GM12878 (cell line): ENCODE measurements at places on chromosomes 2 and 18.

DNA sequence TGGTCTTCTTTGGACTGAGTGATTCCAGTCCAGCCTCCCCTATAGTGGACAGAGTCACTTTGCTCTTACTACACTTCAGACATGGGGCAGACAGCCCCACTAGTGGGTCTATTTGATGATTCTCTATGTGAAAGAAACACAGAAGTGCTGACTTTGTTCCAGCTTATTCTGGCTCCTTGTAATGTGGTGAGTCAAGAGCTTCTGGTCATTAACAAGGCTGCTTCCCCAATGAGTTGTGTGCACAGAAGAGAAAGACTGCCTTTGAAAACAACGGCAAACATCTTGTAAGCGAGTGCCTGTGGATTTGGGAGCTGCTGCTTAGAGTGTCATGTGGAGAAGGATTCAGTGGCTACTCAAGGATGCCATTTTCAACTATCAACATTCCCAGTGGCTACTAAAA is 39.1 kb downstream of the RMC1 start:
- no peak for DNase-seq

GRCh38 chr2:65320042-65320725 is 92.6 kb downstream of the ACTR2 start:
- peak; percentile 30 for DNase-seq

- DNase-seq, result no peak
Observed at GRCh38 chr2:65032019-65032975, 23.9 kb upstream of the CEP68 start.

- no peak for DNase-seq
Observed at GRCh38 chr2:95056461-95057459, 31.3 kb downstream of the MAL start.

DNA sequence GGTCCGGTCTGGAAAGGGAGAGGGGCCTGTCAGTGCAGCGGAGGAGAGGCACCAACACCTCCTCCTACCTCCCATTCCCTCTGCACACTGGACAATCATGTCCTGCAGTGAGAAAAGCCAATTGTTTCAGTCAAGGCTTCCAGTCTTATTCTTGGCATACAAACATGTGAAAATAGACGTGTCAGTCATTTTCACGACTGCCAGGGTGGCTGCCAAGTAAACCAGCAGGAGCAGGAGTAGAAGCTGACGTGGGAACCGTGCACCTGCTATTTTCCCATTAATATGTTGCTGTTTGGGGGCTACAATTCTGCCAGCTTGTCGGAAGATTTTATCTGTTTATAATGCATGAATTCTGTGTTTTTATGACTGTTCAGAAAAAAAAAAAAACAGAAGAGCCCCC is 202.3 kb downstream of the SPP2 start:
- no peak for DNase-seq

GRCh38 chr18:25089470-25089869 is 262.5 kb downstream of the ZNF521 start:
- no peak for DNase-seq

- no peak for DNase-seq
Observed at GRCh38 chr2:58427572-58428095, 186.5 kb upstream of the FANCL start.

DNA sequence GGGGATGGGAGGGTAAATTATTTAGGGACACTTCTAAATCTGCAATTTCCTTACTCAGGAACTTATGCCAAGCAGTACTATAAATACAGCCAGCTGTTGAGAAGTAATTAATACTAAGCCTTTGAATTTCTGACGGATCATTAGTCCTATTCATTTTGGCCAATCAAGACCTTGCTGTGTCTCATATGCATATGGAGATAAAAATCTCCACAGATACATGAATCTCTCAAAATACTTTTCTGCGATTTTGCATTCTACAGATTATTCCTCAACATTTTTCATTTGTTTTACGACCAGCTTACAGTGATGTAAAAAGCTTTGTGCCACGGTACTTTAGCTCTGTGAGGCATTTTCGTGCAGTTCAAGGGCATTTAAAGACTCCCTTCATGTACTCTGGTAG is 16.7 kb downstream of the LANCL1 start:
- no peak for DNase-seq

DNA sequence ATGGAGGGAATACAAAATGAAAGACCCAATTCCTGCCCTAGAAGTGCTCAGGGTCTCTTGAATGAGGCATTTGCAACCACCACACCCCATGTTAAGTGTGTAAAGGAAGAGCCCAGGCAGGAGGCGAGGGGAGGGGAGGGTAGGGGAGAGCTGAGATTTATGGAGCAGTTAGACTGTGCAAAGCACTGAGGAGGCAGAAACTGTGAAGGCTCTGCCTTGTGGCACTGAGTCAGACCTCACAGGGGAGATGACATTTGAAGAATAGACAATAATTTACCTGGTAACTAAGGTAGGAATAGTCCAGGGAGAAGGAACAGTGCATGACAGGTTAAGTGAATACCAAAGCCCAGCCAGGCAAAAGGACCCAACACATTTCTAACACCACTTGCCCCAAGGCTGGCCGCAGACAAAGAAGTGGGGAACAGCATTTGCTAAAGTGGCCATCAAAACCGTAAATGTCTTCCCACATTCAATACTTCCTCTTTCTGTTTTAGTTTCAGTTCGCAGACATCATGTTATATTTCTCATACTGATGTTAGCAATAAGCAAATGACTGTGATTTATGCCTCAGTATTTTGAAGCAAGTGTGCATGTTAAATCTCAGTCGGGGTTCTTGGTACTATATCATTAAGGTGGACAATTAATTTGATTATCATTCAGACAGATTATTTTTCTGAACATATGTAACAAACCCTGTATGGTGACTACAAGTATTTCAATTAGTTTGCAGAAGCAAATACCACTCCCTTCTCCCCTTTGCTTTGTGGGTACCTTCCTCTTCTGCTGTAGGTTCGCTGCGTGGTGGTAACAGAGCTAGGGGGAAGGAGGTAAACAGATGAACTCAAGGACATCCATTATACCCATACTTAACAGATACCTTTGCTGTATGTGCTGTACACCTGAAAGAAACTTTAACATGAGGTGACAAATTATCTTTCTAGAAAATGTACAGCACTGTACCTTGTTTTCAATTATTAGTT is 27.5 kb downstream of the CDH20 start:
- peak; percentile 13 for DNase-seq

DNA sequence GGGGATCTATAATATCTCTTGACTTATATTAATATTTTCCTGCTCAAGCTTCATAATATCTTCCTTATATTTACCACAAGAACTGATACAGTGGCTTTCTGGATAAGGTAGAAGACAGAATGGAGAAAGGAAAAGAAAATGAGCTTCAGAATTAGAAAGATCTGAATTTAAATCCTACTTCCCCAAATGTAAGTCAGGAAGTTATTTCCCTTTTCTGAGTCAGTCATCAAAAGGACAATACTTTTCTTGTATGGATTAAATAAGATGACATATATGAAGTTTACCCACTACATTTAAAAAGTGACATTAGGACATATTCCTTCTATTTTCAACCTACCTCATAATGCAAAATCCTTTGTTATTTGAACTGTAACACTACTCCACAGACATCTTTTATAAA is 19.0 kb downstream of the KRCC1 start:
- DNase-seq, result no peak

DNA sequence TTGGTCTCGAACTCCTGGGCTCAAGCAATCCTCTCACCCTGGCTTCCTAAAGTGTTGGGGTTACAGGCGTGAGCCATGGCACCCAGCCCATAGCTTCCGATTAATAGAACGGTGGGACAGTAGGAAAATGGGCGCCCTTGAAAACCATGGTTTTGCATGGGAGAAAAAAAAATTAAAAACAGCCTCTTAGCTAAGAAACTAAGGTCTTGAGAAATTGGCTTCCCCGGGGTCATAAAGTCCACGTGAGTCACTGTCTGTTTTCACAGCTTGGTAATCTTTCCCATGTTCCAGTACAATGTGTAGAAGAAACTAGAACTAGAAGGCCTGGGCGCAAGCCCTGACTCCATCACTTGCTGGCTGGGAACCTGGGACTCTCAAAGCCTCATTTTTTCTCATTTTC is 20.7 kb downstream of the B3GNT2 start:
- DNase-seq, result no peak

GRCh38 chr2:120735746-120736170 is at the start of gene GLI2:
Gene GLI2 (plus strand): TSS chr2:120735868. CDS start chr2:120797321, 61,453 bp downstream.
- no peak for DNase-seq

- no peak for DNase-seq
Observed at GRCh38 chr2:240224676-240225075, 84.2 kb upstream of the OTOS start.

GRCh38 chr2:176178038-176178756 is 10.3 kb upstream of the HOXD1 start:
- DNase-seq, result no peak

- DNase-seq, result peak; percentile 88
Observed at GRCh38 chr2:73970850-73971471, 13.7 kb upstream of the TET3 start.

DNA sequence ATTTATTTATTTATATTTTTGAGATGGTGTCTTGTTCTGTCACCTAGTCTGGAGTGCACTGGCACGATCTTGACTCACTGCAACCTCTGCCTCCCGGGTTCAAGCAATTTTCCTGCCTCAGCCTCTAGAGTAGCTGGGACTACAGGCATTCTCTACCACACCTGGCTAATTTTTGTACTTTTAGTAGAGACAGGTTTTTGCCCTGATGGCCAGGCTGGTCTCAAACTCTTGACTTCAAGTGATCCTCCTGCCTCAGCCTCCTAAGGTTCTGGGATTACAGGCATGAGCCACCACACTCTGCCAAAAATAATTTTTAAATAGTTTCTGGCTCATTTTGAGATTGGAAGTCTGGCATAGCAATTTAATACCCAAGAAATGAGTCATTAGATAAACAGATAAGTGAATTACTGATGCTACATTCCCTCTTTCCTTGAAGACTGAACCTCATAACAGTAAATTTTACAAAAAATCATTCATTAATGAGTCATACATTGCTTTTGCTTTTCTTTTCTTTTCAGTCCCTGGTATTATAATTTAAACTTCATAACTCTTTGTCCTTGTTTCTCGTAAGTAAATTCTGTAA is 881.6 kb upstream of the PIK3C3 start:
- no peak for DNase-seq

DNA sequence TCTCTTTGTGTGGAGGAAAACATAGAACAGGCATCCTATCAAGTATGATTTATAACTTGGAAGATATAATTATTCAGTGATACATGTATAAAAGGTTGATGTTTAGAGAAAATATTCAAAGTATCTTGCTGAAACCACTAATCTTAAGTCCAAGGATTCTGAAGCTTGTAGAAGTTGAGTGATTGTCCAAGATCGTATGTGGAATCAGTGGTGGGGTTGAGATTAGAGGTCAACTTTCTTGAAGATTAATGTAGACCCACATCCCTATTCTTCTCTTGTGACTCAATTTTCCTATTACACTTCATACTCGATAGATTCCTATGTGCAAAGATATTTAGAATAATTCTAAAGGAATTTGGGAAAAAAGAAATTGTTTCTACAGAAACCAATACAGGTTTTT is 1565.9 kb upstream of the ACVR2A start:
- no peak for DNase-seq

DNA sequence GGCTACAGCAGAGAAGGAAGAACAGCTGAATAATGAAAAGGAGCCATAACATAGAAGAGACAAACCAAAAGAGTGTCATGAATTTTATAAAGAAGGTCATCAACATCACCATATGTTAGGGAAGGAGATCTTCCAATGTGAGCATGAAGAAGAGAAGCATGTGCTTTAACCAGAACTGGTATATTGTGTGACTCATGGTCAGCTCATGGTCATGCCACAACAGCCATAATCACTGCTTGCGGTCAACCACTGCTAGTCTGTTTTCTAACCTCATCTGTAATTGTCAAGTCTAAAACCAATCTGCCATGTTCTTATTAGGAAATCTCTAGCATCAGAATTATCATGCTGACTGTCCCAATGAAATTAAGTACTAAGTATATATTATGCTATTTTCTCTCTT is 204.1 kb upstream of the VRK2 start:
- no peak for DNase-seq

- DNase-seq, result no peak
Observed at GRCh38 chr2:195026261-195026660, 630.8 kb upstream of the SLC39A10 start.

- DNase-seq, result no peak
Observed at GRCh38 chr18:45653090-45653489, 37.8 kb downstream of the SLC14A2 start.

DNA sequence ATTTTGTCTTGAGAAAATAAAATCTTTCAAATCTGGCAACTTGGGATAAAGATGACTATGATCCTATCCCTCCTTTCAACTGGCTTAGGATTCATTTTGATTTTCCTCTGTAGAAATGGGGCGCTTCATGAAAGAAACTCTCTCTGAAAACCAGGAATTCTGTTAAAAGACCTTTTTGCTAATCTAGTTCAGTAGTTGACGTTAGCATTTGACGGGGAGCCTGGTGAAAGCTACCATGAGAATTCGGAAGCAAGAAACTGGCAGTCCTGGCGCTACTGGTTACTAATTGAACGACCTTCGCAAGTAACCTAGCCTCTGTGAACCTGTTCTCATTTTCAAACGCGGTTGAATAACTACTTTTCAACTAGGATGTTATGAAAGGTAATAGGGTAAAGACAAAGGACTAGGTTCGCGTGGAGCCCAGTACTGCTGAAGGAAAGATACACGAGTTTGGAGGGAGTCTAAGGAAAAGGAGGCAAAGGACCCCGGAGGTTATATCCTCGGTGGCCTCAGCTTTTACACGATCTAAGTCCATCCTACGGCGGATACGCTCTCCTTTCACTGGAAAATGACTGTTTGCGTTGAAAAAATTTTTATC is 604 bp upstream of the STK11IP start:
- DNase-seq, result no peak

- DNase-seq, result no peak
Observed at GRCh38 chr2:163970058-163970813, 234.4 kb upstream of the FIGN start.

GRCh38 chr2:36754578-36754977 is 58.1 kb downstream of the VIT start:
- no peak for DNase-seq

DNA sequence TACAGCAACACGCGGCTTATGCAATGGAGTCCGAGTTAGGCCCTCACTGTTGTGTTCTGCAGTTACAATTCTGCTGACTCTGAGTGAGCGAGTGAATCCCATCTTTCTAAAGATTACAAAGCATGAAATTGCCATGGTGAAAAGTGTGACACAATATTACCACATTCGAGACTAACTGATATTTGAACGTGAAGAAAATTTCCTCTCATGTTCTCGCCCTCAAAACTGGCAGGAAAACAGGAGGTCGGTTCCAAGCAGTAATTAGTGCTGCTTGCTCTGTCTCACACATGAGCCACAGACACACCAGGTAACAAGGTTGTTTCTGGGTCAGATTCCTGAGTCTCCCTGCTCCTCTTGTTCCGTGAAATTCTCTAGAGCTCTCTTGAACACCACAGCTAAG is 93.7 kb upstream of the RIOK3 start:
- no peak for DNase-seq

- no peak for DNase-seq
Observed at GRCh38 chr2:221486106-221486505, 86.0 kb downstream of the EPHA4 start.

GRCh38 chr2:6835467-6835866 is 30.2 kb downstream of the CMPK2 start:
- no peak for DNase-seq

- DNase-seq, result no peak
Observed at GRCh38 chr2:235843591-235844395, 324.4 kb downstream of the GBX2 start.

- no peak for DNase-seq
Observed at GRCh38 chr2:187574969-187575750, 20.9 kb upstream of the TFPI start.
